ENCODE measurements at places on chromosomes 2 and 18. TPM values are rescaled to one million over a fixed set of nuclear protein-coding genes. Genes with fewer than 3 reads are reported as not detected.

DNA sequence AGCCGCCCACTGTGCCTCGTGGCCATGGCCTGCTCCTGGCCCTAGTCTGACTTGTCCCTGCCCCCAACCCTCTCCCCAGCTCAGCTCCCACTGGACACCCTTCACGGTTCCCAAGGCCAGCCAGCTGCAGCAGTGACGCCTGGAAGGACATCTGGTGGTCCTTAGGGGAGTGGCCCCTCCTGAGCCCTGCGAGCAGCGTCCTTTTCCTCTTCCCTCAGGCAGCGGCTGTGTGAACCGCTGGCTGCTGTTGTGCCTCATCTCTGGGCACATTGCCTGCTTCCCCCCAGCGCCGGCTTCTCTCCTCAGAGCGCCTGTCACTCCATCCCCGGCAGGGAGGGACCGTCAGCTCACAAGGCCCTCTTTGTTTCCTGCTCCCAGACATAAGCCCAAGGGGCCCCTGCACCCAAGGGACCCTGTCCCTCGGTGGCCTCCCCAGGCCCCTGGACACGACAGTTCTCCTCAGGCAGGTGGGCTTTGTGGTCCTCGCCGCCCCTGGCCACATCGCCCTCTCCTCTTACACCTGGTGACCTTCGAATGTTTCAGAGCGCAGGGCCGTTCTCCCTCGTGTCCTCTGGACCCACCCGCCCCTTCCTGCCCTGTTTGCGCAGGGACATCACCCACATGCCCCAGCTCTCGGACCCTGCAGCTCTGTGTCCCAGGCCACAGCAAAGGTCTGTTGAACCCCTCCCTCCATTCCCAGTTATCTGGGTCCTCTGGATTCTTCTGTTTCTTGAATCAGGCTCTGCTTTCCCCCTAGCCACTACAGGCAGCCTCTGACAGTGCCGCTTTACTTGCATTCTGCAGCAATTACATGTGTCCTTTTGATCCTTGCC, 35.8 kb downstream of the ANO7 start:
- H3K27me3 ChIP-seq = no peaks in the 10 kb centered on the region
- H3K36me3 ChIP-seq = peaks cover 34% of the 10 kb centered on the region
- H3K4me1 ChIP-seq = peaks cover 7% of the 10 kb centered on the region
- H3K27ac ChIP-seq = no peak overlapping the region
- no peak overlapping the region for H3K4me3 ChIP-seq

DNA sequence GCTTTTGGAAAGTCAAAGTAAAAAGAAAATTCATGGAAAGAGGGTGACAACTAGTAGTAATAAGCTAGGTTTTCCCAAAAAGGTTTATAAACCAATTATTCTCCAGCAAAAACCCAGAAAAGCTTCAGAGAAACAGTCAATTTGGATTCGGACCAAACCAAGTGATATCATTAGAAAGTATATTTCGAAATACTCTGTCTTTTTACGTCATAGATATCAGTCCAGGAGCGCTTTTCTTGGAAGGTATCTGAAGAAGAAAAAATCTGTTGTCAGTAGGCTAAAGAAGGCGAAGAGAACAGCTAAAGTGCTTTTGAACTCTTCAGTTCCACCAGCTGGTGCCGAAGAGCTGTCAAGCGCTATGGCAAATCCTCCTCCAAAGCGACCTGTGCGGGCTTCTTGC, 36.6 kb downstream of the ZDBF2 start:
- no peaks in the 10 kb centered on the region for H3K27me3 ChIP-seq
- no peak overlapping the region for H3K27ac ChIP-seq
- no peaks in the 10 kb centered on the region for H3K4me1 ChIP-seq
- H3K36me3 ChIP-seq = no peaks in the 10 kb centered on the region

The ADI1 gene
- 40.6 TPM for total RNA-seq

GRCh38 chr2:147487286-147487977, 357.4 kb upstream of the ACVR2A start:
- DNase-seq = no peak
- no peak overlapping the region for H3K27ac ChIP-seq
- no peak overlapping the region for H3K4me3 ChIP-seq

GRCh38 chr18:79554945-79555645, 124.5 kb upstream of the CTDP1 start:
- DNase-seq = peak; percentile 64
- H3K27ac ChIP-seq = no peak overlapping the region
- H3K4me3 ChIP-seq = no peak overlapping the region
- H3K4me1 ChIP-seq = peaks cover 7% of the 10 kb centered on the region
- H3K27me3 ChIP-seq = peaks cover 5% of the 10 kb centered on the region
- H3K36me3 ChIP-seq = no peaks in the 10 kb centered on the region

- H3K27me3 ChIP-seq = no peaks in the 10 kb centered on the region
- no peak for DNase-seq
- no peaks in the 10 kb centered on the region for H3K36me3 ChIP-seq
- H3K27ac ChIP-seq = no peak overlapping the region
These were observed 631.5 kb upstream of the KLHL29 start for GRCh38 chr2:22753476-22753875.

The TRIB2 gene
- total RNA-seq = 34.2 TPM

The DPP4 gene
- 1.6 TPM for total RNA-seq

GRCh38 chr2:26621469-26622199, 19.5 kb downstream of the CIB4 start:
- H3K4me3 ChIP-seq = no peak overlapping the region
- H3K4me1 ChIP-seq = no peaks in the 10 kb centered on the region
- peaks cover 27% of the 10 kb centered on the region for H3K27me3 ChIP-seq

Data from suprapubic skin (tissue), 4 donors.